Fibroblast of pulmonary artery (primary cell): ENCODE measurements at places on chromosomes 4 and X.
A peak's percentile ranks its signal among the peaks of the same experiment; 100 is the strongest.

GRCh38 chrX:19867411-19867732 lies 20.0 kb downstream of the SH3KBP1 start:
- DNase-seq: peak; percentile 73

- no peak for DNase-seq
Measured at GRCh38 chr4:185192059-185192458, 11.7 kb downstream of the CFAP97 start.

DNA sequence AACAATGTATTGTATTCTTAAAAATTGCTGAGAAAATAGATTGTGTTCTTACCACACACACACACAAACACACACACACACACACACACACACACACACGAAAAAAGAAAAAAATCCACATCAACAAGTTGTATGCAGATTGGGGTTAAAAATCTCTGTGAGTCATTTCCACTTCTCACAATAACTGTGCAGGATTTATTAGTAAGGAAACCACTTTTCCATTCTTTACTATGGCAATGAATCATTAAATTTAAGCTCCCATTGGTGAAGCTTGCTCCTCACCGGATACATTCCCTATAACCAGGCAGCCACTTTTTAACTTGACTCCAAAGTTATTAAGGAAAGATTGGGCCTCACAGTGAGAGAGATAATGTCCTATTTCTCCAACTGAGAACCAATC lies 19.7 kb upstream of the MAGEE1 start:
- DNase-seq: no peak

DNA sequence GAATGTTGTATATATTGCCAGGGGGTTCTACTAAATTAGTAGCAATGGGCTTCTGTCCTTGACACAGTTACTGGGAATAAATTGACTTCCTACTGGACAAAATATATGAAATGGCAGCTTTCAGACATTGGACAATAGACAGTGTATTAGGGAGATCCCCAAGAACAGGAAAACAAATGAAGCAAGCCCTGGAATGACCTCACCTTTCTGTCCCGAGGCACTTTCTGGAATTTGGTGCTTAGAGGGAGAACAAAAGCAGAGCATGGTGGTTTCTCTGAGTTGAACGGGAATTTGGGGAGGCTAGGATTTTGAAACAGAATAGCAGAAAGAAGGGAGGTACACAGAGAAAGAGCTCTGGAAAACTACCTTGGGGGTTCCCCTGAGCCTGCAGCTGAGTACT lies 187.7 kb upstream of the MAGEB2 start:
- DNase-seq: no peak

GRCh38 chr4:108811486-108811885 lies 48.6 kb upstream of the ETNPPL start:
- DNase-seq: no peak

DNA sequence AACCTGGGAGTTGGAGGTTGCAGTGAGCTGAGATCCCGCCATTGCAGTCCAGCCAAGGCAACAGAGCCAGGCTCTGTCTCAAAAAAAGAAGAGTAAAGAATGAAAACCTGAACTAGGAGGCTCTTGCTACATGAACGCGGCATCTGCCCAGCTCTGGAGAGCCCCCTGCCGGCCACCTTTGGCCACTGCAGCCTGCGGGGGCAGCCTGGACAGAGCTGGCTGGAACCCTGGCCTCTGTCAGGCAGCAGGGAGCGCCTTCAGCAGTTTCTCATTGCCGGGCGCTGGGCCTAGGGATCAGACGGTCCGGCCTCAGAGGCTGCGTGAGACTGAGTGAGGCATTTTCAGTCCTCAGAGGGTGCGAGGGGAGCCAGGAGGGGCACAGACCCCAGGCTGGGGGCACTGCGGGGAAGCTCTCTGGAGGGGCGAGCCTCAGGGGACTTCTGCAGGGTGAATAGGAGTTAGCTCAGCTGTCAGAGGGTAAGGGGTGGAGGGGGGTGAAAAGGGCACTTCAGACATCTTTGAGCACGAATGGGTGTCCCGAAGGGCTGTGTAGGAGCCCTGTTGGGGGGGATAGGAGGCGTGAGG lies 17.5 kb downstream of the DOK7 start:
- peak; percentile 75 for DNase-seq

- no peak for DNase-seq
Measured at GRCh38 chrX:24480400-24480865, 15.3 kb downstream of the PDK3 start.
